ENCODE measurements at places on chromosomes 11 and 22.

DNA sequence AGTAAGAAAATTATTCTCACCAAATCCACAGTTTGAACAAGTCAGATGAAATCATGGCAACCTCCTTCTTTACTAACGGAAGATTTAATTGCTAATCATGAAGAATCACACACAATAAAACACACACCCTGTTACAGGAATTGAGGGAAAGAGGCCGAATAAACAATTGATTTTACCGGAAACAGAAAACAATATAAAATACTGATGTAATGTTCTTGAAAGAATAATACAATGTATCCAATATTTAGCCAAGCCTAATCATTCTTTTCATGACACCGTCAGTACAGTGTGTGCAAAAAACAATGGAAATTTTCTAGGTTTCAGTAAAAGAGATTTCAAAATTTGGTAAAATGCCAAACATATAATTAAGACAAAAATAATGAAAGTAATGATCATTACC lies 23.4 kb downstream of the ASRGL1 start:
- DNase-seq = no peak

- no peak for DNase-seq
Measured at GRCh38 chr11:77395460-77396173, 78.3 kb downstream of the PAK1 start.

DNA sequence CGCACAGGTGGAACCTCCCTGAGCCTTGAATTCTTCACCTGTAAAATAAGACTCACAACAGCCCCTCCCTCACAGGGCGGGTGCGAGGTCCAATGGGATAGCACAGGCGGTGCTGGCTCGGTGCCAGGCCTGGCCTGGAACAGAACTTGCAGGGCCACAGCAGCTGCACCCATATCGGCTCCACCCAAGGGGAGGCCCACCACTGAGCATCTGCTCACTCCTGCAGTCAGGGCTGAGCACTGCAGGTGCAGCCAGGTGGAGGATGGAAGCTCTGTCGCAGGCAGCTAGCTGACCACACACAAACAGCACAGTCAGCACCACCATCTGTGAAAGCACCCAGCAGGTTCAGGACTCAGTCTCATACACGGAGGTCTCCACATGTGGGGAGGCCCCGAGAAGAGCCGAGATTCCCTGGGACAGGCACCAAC lies 19.6 kb downstream of the VPS37C start:
- DNase-seq = no peak

GRCh38 chr11:128581561-128582272 lies 5.6 kb downstream of the ETS1 start:
- no peak for DNase-seq

GRCh38 chr22:25492841-25493734 lies 71.4 kb upstream of the GRK3 start:
- no peak for DNase-seq

DNA sequence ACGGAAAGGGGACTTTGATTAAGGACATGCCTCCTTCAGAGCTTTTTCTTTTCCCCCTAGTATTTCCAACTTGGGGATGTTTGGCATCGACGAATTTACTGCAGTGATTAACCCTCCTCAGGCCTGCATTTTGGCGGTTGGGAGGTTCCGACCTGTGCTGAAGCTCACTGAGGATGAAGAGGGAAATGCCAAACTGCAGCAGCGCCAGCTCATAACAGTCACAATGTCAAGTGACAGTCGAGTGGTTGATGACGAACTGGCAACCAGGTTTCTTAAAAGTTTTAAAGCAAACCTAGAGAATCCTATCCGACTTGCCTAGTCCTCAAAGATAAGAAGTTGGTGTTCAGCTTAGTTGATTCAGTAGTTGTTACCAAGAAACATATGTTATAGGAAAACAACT lies 78.4 kb downstream of the PDHX start:
- no peak for DNase-seq

DNA sequence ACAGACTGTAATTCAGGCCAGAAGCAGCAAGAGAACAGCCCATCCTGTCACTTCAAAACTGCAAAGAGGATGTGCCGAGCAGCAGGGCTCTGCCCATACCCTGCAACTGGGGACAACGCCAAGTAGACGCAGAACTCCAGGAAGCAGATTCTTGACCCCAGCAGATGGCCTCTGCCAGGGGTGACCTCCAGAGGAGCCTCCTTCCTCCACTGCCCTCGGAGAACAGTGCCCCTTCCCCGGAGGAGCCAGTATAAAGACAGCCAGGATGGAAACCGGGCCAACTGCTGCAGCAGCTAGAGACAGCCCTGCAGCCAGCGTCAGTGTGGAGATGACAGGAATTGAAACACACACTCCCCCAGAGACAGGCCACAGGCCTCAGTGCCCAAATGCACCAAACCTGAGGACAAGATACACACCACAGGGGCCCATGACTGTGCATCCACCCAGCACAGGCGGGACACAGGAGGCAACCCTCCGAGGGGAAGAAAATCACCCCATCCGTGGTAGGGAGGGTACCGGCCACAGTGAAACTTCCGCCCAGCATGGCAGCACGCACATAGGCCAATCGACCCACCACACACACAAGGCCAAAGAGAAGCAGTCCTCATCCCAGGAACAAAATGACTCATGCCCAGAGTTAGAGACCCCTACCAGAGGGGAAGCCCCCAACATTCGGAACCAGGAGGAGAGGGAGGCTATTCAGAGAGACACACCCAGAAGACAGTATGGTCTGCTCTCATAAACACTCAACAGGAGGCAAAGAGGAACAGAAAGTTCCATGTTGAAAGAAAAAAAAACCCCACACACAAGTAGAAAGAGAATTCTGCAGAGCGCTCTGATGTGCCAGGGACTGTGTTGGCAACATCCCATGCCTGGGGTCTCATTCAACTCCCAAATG lies 5.6 kb downstream of the AHNAK start:
- DNase-seq = no peak

DNA sequence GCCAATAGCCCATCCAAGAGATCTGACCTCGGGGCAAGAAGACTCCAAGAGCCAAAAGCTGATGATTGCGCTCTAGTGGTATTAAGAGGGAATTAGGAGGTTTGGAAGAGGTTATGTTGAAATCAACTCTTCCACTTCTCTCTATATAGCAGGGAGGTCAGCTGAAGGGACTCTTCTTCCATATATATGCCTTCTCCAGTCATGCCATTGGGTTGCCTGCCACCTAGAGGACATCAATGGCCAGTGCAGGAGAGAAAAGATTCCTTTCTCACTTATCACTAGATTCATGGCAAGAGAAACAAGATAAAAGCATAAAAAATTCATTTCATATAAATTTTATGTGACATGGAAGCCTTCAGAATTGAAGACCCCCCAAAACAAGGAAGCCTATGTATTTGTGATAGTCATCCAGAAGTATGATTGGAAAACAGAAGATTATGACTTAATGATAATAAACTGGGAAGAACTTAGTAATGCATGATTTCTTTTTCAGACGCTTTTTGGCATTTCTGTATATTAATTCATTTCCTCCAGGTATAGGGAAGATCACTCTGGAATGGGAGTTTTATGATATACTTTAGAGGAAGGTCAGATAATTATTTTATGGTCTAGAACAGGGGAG lies 435.1 kb upstream of the DDI1 start:
- peak; percentile 38 for DNase-seq

DNA sequence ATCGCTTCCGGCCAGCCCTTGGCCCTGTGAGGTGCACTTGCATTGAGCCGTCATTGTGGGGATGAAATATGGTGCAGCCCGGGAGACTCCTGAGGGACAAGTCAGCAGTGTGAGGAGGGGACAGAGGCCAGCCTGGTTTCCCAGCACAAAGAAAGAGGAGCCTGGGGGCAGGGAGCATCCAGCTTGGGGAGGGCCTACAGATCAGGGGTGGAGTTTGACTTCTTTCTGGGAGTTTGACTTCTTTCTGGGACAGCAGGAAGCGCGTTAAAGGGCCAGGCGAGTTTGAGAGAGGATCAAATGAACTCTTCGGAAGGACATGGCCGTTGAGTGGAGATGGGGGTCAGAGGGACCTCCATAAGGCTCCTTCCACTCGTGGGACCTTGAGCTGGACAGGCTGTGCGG lies 91.9 kb downstream of the LRRC32 start:
- DNase-seq = no peak

GRCh38 chr11:106983991-106984390 lies 34.3 kb downstream of the GUCY1A2 start:
- DNase-seq = no peak

DNA sequence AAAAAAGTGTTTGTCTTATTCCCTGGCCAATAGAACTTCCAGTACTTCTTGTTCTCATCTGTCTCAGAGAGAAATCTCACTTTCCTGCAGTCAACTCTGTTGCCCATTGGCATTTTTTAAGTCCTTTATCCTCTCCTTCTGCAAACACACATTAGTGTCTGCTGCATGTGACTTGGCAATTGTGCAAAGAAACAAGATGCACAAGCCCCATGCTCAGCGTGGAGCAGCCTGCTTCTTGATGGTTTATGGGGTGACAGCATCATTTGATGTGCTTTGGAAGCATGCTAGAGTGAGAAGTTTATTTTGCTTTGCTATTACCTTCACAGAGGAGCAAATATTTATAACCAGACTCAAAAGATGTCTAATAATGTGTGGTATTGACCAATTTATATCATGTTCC lies 238.2 kb downstream of the FAT3 start:
- no peak for DNase-seq

- DNase-seq = no peak
Measured at GRCh38 chr22:30296324-30296723, 7.0 kb upstream of the CASTOR1 start.

GRCh38 chr11:68081691-68082090 lies 39.5 kb downstream of the CHKA start:
- peak; percentile 36 for DNase-seq

DNA sequence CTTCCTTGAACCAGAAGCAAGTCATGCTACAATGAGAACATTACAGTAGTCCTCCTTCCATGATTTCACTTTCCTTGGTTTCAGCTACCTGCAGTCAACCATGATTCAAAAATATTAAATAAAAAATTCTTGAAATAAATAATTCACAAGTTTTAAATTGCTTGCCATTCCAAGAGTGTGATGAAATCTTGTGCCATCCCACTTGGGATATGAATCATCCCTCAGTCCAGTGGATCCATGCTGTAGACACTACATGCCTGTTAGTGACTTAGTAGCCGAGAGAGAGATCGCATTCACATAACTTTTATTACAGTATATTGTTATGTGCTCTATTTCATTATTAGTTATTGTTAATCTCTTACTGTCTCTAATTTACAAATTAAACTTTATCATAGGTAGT lies 6.0 kb downstream of the HOATZ start:
- DNase-seq = peak; percentile 60

GRCh38 chr11:71221821-71222220 lies 30.6 kb downstream of the SHANK2 start:
- no peak for DNase-seq

DNA sequence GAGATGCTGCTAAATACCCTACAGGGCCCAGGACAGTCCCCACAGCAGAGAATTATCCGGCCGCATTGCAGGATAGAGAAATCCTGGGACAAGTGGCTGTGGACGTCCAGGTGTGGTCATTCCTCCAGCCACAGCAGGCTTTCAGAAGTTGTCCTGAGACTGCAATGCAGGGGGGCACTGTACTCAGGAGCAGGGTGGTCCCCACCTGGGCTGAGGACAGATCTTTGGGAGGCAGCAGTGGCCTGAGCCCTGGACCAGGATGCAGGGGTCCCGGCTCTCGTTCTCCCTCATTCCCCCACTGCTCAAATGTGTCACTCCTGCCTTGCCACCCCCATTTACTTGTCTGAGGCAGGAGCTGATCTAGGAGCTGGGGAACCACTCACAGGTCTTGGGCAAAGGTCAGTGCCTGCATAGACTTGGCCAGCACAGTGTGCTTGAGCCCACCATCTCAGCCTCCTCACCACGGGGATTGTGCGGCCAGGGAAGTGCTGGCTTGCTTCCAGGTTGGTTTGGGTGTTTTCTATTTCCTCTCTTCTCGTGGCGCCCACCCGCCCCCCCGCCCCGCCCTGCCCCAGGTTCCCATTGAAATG lies 15.3 kb downstream of the LINC01488 start:
- no peak for DNase-seq

GRCh38 chr11:101912823-101913284 lies 2.0 kb upstream of the CEP126 start:
- DNase-seq = peak; percentile 29

GRCh38 chr11:30830681-30831080 lies 244.5 kb upstream of the MPPED2 start:
- DNase-seq = no peak

DNA sequence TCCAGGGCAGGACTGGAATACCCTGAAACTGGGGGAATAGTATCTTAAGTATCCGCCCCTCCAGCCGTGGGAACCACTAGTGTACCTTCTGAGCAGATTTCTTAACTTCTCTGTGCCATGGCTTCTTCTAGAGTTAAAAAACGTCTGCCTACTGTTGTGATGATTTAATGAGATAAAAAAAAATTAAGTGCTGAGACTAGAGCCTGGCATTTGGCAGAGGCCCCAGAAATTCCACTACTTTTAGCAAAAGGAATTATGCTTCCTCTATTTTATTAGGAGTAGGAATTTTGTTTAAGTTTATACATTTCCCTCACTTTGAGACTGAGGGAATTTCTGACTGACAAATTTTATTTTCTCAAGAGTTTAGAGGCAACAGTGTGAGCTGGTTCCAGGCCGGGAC lies 371.2 kb upstream of the B3GAT1 start:
- DNase-seq = no peak

GRCh38 chr11:73358071-73358470 lies 18.1 kb upstream of the RELT start:
- no peak for DNase-seq

- DNase-seq = no peak
Measured at GRCh38 chr11:8055091-8055835, 25.7 kb upstream of the TUB start.

- no peak for DNase-seq
Measured at GRCh38 chr11:416757-417621, 2.2 kb upstream of the SIGIRR start.

GRCh38 chr11:87265132-87265531 lies 227.4 kb downstream of the TMEM135 start:
- peak; percentile 50 for DNase-seq

DNA sequence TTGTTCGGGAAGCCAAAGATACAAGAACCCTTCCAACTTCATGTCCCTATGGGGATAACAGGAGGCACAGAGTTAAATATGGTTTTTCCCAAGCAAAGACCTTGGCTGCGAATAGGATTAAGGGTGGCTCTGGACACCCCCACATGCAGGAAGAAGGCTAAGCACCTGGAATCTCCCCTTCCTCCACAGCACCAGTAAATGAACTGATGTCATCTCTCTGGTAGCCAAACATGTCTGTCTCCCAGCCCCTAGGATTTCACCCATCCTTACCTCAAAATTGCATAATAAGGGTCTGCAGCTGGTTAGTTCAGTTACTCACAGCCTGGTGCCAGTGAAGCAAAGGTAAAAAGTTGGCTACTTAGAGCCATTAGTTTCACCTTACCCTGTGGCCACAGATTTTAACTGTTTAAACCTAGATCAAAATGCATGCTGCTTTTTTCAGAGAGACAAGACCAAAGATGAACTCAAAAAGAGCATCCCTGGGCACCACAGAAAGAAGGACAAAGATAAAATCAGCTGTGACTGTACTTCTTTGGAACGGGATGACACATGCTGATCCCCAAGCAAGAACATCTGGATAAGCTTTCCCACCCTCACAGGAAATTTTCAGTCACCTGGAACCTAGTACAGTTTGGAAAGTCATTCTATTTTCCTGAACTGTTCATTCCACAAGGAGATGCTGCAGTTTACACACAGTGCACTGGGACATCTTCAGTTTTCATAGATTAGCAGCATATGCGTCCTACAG lies 77.2 kb upstream of the AKIP1 start:
- peak; percentile 93 for DNase-seq

Data from astrocyte (in vitro differentiated cells and primary cell).